ENCODE measurements at places on chromosomes 3 and 15.
A peak's percentile ranks its signal among the peaks of the same experiment; 100 is the strongest.

DNA sequence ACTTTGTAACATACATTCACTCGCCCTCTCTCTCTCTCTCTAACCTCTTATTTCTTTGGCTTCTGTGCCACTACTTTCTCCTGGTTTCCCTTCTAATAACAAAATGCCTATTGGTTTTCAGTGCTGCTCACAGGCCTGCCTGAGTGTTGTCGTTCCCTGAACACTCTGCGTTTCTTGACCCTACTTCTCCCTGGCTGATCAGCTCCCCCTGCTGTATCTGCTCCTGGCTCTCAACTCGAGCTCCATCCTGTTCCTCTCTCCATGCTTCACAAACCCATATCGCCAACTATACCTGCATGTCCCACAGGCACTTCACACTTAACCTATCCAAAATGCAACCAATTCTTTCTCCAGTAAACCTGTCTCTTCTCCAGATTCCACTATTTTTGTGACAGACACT, 111.4 kb downstream of the OPA1 start:
- no peak for DNase-seq

GRCh38 chr3:14721126-14721864, 46.4 kb downstream of the C3orf20 start:
- DNase-seq: no peak

GRCh38 chr3:30607032-30607833, 832 bp downstream of the TGFBR2 start:
- peak; percentile 82 for DNase-seq

- DNase-seq: no peak
Observed at GRCh38 chr3:143203848-143204247, 84.3 kb downstream of the CHST2 start.

- DNase-seq: no peak
Observed at GRCh38 chr3:119315600-119316312, 21.6 kb downstream of the ARHGAP31 start.

DNA sequence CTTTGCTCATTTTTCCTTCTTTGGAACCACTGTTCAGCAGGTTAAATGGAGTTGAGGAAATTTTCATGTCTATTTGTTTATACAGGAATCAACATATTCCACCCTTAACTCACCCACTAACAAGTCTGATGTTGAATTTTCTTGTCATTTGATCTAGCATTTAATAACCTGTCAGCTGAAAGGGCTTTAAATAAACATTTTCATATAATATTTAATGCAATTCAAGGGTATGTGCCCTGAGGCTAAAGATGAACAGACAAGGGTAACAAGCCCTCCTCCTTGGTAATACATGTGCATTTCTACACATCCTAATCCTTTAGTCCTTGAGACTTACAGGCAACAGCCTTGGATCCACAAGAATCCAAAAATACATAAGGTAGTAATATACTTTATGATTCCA, 435.0 kb upstream of the NR2F2 start:
- no peak for DNase-seq

DNA sequence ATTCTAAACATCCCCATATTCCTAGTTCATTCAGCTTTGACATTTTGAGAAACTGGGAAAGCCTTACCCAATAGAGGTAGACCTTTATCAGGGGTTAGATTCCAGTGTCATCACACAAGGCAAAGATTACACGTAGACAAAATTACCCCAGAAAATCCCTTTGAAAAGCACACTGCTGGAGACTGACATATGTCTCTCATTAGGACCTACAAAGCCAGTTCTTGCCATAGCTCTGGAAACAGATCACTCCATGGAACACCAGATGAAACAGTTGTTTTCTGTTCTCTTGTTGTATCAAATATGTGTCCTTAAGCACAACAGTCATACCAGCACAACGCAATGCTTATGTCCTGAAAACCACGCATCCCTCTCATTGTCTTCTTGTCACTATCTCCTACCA, 44.7 kb downstream of the RARB start:
- DNase-seq: no peak

- peak; percentile 98 for DNase-seq
Observed at GRCh38 chr15:59372352-59373211, at the start of gene MYO1E. Gene MYO1E, minus strand, starts transcription at chr15:59372871. Its CDS starts 371 bp downstream, at chr15:59372500.

Measured in dermis blood vessel endothelial cell (primary cell).